NCI-H1092 (cell line): ENCODE measurements at places on chromosomes 2 and 18.

DNA sequence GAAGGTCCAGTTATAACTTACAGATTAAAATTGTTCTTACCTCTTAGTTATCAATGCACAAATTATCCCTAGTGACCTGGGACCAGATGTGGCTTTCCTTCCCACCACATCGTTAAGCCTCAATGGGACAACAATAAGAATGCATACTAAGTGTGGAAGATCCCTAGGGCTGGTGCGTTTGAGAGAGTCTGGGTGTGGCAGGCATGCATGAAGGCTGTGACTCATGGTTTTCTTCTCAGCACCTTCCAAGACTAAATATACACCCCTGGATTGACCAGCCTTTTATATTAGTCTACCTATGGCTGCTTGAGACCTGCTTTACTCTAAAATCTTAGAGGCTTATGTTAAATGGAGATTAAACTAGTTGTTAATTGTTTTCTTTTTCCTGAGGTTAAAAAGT lies 261.7 kb upstream of the SLC14A2 start:
- DNase-seq = no peak

GRCh38 chr2:6623746-6624145 lies 242.0 kb downstream of the CMPK2 start:
- no peak for DNase-seq

- no peak for DNase-seq
These were observed 1.9 kb upstream of the ODC1 start for GRCh38 chr2:10449838-10450691.

DNA sequence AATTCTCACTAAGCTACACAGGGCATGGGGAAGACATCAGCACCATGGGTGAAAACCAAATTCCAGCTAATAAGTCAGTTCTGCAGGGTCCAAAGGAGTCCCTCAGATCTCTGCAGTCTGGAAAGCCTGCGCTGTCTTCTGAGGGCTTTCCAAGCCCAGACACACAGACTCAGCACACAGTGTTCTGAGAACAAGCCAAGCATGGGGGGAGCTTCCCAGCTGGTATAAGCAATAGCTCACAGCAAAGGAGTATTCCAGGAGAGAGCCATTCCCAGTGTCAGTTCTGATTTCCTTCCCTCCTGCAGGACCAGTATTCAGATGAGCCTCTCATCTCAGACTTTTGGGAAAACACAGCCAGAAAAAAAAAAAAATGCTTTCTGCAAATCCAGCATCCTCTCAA lies 370.8 kb downstream of the TNS1 start:
- DNase-seq = no peak

GRCh38 chr2:7812231-7812995 lies 869.4 kb upstream of the ID2 start:
- DNase-seq = no peak

- no peak for DNase-seq
These were observed 14.4 kb upstream of the PTMA start for GRCh38 chr2:231693956-231694355.

DNA sequence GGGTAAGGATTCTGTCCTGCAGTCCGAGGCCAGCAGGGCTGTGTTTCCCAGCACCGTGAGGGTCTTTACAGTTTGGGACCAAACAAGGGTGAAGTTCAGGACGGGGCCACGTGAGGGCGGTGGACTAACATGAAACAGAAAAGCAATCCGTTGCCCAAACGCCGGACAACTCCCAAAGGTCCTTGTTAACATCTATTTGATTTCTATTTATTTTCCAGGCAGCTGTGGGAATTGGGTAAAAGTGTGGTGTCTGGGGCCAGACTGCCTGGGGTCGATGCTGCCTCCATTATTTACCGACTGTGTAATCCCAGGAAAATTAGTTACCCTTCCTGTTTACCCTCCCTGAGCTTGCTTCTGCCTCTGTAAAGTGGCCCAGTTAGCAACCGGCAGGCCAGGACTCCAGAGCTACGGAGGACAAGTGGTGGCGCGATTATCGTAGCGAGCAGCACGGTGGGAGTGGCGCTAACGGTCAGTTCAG lies 66.3 kb upstream of the TCF7L1 start:
- DNase-seq = peak; percentile 42

DNA sequence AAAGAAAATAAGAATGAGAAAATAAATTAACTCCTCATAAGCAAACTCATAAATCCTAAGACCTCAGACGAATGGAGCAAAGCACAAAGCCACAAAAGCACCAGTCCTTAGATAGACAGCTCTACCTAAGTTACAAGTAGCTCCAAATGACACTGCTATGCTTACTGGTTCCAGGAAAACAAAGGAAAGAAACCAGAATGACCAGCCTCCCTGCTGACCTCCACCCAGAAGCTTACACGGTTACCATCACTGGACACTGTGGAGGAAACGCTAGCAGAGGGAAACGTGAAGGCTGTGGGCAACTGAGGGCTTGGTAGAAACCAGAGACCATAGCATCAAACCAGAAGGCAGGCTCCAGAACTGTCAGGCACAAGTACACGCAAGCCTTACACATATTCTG lies 67.8 kb downstream of the STK39 start:
- no peak for DNase-seq

- DNase-seq = no peak
These were observed 912.8 kb downstream of the NRXN1 start for GRCh38 chr2:50118905-50119702.

GRCh38 chr18:7596147-7596546 lies 29.0 kb downstream of the PTPRM start:
- DNase-seq = no peak

DNA sequence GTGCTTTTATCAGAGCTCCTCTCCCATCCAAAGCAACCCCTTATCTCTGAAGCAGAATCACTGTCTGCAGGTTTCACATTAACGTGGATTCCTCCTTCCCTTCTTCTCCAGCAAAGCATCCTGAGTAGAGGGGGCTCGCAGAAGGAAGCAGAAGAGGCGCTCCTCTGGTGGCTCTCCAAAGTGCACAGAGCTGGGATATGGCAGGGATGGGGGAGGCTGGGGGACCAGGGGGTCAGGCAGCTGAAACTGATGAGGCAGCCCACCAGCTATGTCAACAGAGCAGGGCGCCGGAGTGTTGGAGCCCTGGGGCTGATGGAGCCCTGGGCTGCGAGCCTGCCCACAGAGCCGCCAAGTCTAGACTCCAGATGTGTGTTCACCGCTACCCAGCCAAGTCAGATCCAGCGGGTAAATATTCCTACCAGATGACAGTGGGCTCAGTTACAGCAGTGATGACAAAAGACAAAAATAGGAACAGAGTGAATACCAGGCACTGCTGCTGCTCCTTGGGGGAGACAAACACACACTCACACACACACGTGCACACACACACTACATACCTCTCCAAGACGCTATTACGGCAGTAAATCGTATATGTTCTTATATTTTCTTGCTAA lies 678.3 kb upstream of the ID2 start:
- no peak for DNase-seq

DNA sequence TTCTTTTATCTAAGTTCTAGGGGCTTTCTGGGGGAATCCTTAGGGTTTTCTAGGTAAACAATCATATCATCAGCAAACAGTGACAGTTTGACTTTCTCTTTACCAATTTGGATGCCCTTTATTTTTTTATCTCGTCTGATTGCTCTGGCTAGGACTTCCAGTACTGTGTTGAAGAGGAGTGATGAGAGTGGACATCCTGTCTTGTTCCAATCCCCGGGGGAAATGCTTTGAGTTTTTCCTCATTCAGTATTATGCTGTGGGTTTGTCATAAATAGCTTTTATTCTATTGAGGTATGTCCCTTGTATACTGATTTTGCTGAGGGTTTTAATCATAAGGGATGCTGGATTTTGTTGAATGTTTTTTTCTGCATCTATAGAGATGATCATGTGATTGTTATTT lies 549.5 kb downstream of the EPHA4 start:
- DNase-seq = no peak

- DNase-seq = no peak
These were observed 4.7 kb upstream of the NCK2 start for GRCh38 chr2:105739944-105740530.

GRCh38 chr18:76754351-76754750 lies 68.0 kb upstream of the ZNF236 start:
- no peak for DNase-seq

DNA sequence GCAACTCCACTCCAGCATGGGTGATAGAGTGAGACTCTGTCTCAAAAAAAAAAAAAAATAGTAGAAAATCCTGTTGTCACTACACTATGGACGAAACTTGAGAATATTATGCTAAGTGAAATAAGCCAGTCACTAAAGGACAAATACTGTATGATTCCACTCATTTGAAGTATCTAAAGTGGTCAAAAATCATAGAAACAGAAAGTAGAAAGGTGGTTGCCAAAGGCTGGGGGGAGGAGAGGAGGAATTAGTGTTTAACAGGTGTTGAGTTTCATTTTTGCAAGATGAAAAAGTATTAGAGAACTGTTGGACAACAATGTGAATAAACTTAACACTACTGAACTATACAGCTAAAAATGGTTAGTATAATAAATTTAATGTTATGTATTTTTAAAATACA lies 18.8 kb upstream of the RMP24 start:
- no peak for DNase-seq

GRCh38 chr2:235116885-235117492 lies 165.2 kb downstream of the SH3BP4 start:
- DNase-seq = no peak

GRCh38 chr2:71282493-71282892 lies 49.1 kb upstream of the ZNF638 start:
- DNase-seq = no peak

DNA sequence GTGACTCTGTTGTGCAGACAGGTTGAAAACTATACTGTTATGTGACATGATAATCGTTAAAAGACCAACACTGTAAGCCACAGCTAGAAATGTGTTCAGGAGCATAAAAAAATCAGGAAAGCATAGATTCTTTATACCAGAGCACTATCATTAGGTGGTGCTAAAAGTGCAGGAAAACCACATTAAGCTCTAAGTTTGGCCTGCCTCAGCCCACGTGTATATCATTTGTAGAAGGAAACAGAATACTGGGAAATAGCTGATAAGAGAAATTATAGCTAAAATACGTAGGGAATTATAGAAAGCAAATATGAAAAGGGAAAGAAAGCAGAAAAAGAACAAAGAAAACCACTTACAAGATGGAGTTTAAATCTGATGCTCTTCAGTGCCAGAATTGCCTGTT lies 26.5 kb upstream of the C2orf74 start:
- no peak for DNase-seq

DNA sequence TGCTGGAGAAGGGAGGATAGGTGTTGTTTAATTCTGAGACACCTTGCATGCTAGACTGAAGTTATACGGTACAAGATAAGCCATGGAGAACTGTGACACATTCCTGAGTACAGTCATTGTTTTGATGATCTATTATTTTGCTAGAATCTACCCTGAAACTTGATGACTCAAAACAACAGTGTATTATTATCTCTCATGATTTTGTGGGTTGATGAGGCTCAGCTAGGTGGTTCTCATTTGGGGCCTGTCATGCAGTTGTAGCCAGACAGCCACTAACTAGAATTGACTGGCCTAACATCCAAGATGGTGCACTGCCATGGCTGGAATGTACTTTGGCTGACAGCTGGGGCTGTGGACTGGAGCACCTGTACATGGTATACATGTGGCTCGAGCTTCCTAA lies 5.4 kb upstream of the IL1R1 start:
- DNase-seq = no peak

- peak; percentile 36 for DNase-seq
These were observed 7.4 kb upstream of the RMC1 start for GRCh38 chr18:23495723-23496440.

DNA sequence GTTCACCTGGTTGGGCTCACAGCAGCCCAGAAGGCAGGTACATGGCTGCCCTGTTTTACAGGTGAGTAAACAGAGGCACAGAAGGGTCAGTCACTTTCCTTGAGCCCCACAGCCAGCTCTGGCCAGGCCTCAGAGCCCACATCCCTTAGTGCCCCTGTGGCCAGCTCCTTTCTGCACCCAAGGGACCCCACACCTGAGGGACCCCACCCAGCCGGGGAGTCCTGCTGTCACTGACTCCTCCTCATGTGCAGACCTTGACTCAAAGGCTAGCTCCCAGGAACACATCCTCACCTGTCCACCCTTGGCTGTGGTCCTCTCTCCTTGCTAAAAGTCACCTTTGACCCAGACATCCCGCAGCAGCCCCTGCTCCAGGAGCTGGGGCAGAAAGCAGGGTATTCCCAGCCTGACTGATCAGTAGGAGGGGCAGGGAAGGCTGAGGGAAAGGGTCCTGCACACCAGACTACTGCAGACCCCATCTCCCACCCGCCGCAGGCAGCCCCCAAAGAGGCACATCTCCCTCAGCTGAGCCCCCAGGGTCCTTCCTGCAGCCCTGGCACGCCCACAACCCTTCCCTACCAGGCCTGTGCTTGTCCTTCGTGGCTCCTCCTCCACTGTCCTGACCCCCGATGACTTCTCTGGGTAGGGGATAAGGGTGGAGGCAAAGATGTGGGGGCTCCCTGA lies 9.8 kb upstream of the ARHGEF4 start:
- no peak for DNase-seq

GRCh38 chr2:228675646-228676045 lies 494.2 kb upstream of the SPHKAP start:
- DNase-seq = no peak

- DNase-seq = no peak
These were observed 135.0 kb downstream of the INHBB start for GRCh38 chr2:120480903-120481445.

DNA sequence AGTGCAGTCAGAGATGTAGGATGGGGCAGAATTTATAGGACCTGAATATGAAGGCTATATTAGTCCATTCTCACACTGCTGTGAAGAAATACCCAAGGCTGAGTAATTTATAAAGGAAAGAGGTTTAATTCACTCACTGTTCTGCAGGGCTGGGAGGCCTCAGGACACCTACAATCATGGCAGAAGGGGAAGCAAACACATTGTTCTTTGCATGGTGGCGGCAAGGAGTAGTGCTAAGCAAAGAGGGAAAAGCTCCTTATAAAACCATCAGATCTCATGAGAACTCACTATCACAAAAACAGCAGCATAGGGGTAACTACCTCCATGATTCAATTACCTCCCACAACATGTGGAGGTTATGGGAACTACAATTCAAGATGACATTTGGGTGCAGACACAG lies 76.8 kb upstream of the MSTN start:
- DNase-seq = no peak

DNA sequence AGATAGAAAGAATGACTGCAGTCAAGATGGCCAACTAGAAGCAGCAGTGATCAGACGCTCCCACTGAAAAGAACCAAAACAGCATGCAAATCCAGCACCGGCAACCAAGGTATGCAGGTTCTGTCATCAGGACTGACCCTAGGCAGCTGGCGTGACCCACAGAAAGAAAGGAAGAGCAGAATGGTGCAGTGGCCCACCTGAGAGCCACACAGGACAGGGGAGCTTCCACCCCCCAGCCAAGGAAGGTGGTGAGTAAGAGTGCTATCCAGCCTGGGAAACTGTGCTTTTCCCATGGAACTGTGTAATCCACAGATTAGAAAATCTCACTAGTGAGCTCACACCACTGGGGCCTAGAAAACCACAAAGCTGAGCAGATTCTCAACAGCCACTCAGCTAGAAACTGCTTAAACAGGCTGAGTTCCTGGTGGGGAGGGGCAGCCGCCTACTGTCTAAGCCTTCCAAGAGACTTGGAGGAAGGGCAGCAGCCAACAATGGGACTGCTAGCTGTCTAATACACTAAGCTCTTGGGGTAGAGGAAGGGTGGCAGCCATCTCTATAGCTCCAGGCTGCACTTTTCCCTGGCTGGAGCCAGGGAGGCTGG lies 127.9 kb downstream of the EVA1A start:
- DNase-seq = no peak

GRCh38 chr2:240648650-240649275 lies 23.5 kb downstream of the GPR35 start:
- DNase-seq = no peak
